Glutamatergic neuron (in vitro differentiated cells): ENCODE measurements at places on chromosomes 1 and 21.

DNA sequence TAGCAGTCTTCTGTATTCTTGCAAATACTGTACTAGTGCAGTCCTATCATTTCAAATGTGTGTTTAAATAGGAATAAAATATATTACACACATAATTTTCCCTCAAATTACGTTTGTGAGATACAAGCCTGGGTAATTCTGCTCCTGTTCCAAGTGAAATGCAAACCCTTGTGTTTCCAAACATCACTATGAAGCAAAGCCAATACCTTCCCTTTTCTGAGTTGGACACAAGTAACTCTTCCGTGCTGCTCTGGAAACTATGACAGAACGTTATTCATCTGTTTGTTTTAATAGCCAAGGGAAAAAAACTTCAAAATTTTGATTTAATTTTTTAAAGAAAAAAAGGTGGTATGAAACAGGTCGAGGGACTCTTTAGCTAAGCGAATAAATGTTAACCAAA lies 73.7 kb upstream of the UBE2U start:
- no peak for DNase-seq

DNA sequence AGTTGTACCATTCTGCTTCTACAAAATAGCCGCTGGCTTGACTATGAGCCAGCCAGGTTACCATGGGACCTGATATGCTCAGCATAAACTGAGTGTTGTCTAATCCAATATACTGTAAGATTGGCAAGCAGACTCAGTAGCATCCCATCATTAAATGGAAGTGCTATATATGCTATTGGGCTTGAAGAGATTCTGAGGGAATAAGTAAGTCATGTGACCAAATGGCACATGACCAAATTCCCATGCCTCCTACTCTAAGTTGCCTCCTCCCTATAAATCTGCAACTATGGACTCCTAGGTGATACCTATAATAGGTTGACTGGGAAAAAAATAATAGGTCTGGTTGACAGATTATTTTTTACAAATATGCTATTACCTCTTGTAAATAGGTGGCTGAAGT lies 698.6 kb downstream of the BRINP3 start:
- DNase-seq: no peak

DNA sequence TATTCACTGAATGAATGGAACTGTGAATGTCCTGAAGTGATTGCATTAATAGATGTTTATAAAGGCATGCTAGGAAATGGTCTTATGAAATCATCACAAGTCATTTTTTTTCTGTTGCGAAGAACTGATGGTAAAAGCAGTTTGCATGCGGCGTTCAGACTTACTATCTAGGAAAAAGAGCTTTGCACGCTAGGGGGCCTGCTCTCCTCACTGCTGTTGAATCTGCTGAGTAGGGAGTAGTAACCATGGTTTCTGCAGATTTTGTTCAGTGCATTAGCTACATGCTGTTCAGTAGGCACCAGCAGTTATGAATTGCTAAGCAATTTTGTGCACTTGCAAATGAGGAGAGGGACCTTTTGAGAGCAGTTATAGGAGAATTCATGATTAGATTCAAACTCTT lies 57.9 kb downstream of the CENPF start:
- peak; percentile 37 for DNase-seq

DNA sequence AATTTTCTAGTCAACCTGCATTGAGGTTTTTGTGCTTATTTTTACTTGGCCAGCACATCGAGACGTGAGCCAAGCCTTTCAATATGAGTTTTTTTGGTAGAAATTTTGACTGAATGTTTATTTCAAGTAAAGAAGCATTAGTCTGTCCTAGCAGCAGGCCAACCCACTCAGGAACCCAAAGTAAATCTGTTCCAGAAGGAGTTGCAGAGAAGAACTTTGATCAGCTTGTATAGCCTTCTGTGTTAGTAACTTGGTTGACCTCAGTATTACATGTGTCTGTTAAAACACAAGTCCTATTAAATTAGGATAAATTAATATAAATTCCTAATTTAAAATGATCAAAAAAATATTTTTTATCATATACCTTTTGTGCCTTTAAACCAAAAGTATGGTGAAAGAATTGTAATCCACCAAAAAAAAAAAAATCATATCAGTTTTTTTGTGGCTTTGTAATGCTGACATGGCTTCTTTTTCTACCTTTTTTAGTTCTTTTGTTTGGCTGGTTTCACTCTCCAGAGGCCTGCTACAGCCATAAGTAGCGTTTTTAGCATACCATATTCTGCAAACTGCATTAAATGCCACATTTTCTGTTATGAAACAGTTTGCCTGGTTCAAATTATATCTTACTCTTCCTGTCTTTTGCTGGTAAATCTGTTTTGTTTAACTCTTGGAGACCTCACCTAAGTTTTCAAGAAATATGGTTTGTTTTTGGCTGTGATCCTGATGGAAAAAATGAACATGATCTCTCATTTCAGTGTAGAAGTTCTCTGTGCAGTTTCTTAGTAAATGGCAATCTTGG lies 39.5 kb downstream of the ATF6 start:
- DNase-seq: no peak

GRCh38 chr1:12477936-12478611 lies 139.9 kb downstream of the DHRS3 start:
- no peak for DNase-seq

- DNase-seq: no peak
These were observed 30.7 kb downstream of the CD58 start for GRCh38 chr1:116540088-116540487.

DNA sequence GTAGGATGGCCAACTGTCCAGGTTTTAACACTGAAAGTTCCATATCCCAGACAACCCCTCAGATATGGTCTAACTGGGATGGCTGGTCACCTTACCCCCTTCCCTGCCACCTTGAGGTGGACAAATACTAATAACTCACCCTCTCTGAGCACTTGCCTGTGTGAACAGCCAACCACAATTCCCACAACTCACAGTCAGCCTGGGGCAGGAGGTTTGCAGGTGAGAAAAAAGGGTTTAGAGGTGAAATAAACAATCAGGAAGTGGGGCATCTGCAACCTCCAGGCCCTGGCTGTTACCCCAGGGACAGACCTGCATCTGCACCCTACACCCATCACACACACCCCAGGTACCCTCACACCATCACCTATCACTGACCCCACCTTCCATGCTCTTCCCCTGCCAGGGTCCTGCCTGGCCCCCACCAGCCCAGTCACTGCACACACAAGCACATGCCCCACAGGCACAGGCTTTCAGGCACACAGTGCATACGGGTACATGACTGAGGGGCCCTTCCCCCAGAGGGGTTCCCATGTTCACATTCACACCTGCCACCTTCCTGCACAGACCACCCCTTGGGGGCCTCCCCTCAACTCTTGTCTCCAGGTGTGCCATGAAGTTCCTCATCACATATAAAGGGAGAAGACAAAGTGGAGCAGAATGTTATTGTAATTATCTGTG lies 679.5 kb downstream of the MATN1 start:
- DNase-seq: no peak

DNA sequence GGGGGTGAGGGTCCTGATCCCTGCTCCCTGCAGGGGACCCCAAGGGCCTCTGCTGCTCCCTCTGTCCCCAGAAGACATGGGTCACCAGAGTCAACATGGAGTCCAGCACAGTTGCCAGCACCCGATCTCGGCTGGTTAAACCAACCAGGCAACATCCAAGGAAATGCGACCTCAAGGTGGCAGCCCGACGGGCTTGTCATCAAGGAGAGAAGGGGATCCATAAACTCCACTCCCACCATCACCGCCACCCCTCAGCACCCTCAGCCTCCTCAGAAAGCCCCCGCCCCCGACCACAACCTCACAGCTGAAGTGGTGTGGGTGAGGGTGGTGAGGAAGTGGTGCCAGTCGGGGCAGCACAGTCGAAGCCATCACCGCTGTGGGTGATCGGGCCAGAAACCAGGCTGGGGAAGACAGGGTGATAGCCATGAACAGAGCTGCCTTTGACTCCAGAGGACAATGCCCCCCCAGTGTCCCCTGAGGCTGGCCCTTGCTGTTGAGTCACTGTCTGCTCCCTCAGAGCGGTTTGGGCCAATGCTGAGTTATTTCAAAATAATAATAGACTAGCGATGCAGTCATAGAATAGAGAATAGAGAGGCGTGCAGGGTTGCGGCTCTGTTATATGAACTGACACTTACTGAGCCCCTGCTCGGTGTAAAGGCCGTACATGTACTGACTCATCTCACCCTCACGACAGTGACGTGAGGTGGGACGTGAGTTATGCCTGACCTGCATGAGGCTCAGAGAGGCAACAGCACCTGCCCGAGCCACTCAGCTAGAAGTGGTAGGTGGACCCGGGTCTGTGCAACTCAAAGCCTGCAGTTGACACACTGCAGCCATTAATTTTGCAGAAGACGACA lies 88.7 kb upstream of the IFFO2 start:
- no peak for DNase-seq

- DNase-seq: no peak
These were observed 111.6 kb upstream of the ERRFI1 start for GRCh38 chr1:8137481-8138244.

- DNase-seq: no peak
These were observed 67.5 kb downstream of the TRIM11 start for GRCh38 chr1:228339059-228339704.

GRCh38 chr1:200448034-200448762 lies 38.4 kb upstream of the ZNF281 start:
- DNase-seq: no peak

- no peak for DNase-seq
These were observed 425.5 kb downstream of the KCTD3 start for GRCh38 chr1:215992620-215993019.

DNA sequence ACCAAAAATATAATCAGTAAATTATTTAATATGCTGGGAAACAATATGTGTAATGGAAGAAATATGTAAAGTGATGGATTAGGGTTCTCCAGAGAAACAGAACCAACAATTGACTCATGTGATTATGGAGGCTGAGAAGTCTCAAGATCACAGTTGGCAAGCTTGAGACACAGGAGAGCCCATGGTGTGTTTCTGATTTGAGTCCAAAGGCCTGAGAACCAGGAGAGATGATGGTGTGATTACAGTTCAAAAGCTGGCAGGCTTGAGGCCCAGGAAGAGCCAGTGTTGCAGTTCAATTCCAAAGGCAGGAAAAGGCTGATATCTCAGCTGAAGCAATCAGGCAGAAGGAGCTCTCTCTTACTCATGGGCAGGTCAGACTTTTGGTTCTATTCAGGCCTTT lies 138.8 kb upstream of the NBPF11 start:
- DNase-seq: no peak

DNA sequence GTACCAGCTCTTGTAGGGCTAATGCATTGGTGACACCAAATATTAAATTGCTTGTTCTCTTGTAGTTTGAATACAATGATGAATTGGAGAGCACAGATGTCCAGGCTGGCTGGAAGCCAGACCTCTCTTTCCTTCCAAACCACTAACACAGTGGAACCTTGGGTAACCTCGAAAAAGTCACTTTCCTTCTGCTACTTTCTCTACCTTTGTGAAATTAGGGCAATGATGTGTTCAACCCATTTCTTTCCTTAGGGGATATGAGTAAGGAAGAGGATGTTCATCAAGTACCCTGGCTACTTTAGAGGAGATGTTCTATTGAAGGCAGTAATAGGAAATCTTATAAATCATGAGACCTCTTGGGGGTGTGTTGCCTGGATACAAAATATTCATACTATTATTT lies 55.7 kb downstream of the XCL2 start:
- no peak for DNase-seq

GRCh38 chr21:46189213-46189958 lies 5.1 kb upstream of the SPATC1L start:
- no peak for DNase-seq

GRCh38 chr1:4761324-4761723 lies 106.9 kb downstream of the AJAP1 start:
- no peak for DNase-seq

- DNase-seq: no peak
These were observed 958 bp downstream of the LYPLAL1 start for GRCh38 chr1:219174460-219175211.

DNA sequence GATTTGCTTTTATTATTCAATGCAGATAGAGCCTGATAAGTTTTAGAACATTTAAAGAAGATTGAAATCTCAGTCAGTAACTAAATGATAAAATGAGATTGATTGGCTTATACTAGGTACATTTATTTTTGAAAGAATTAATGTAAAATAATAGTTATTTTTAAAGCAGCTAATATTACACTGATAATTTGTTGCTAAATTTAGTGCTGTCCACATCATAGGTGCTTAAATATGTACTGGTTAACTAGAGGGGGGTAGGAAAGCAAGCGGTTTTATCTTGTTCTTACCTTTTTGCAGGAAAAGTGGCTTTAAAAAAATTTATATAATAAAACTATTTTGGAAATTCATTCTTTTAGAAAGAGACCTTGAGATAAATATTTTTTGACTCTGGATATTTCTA lies 40.4 kb upstream of the RWDD3 start:
- no peak for DNase-seq

DNA sequence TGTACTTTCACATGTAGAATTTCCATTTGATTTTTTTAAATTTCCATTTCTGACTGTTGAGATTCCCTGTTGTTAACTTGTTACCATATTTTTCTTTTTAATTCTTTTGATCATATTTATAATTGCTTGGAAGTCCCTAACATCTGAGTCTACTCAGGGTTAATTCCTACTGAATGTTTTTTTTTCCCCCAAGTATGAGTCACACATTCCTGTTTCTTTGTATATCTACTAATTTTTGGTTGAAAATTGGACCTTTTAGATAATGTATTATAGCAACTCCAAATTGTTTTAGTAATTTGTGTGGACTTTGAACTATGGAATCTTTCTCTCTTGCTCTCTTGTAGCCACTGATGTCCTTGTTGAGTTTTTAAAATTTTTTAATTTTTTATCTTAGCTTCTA lies 54.6 kb downstream of the STXBP3 start:
- DNase-seq: no peak

GRCh38 chr1:47915677-47916353 lies 81.4 kb downstream of the TRABD2B start:
- no peak for DNase-seq

DNA sequence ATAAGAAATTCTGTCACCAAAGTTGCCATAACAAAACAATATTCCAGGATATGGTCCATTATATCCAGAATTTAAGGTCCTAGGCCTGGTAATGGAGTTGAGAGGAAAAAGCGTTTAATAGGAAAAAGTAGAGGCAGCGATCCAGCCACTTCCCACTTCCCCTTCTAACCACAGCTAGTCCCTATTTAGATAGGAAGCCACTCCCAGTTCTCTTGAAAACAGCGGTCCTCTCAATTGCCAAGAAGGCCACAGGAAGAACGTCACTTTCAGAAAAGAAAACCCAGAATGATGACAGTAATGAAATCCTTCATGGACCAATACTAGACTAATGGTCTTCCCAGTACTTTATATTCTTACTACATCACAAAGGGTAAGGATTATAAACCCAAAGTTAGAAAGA lies 38.6 kb downstream of the ABL2 start:
- no peak for DNase-seq
